Effector CD8-positive, alpha-beta T cell (primary cell): ENCODE measurements at places on chromosomes 12 and 14.
A peak's percentile ranks its signal among the peaks of the same experiment; 100 is the strongest.

DNA sequence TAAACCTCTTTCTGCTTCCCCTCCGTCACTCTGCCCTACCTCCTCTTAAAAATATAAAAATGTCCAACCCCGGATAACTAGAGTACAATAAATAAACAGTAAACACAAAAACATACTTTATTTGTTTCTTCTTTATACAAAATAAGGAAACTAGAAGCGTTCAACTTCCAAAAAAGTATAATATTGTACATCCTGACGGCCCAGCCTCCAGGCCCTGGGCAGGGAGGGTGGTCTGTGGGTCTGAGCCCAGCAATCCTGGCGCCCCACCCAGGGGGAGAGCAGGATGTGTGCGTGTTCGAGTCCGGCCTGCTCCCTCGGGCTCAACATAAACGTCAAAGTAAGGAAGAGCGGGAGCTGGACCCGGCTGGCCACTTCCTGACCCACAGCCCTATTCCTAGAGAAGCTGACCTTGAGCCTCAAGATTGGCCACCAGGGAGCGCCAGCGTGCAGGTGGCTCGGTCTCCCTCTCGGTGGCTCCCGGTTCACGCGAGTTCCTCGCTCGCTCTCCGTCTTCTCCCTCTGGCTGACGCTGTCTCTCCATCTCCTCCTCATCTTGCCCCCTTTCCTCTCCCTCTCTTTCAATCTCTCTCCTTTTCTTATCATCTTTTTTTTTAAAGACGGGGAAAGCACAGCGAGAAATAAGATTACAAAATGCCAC lies 9.4 kb downstream of the LHX5 start:
- DNase-seq, result peak; percentile 37

DNA sequence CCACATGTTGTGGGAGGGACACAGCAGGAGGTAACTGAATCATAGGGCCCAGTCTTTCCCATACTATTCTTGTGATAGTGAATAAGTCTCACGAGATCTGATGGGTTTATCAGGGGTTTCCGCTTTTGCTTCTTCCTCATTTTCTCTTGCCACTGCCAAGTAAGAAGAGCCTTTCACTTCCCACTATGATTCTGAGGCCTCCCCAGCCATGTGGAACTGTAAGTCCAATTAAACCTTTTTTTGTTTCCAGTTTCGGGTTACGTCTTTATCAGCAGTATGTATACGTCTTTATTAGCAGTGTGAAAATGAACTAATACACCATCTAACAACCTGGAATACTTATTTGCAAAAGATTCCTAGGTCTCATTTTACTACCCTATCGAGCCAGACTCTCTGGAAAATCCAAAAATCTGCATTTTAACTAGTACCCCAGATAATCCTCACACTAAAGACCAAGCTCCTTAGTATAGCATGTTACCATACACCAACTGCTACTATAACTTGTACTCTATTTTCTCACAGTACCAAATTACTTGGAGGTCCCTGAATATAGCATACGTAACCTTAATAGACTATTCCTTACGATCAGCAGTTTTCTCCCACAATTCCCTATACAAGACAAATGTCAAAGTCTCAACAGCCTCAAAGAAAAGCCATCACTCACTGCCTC lies 11.5 kb downstream of the GTF2A1 start:
- DNase-seq, result no peak

DNA sequence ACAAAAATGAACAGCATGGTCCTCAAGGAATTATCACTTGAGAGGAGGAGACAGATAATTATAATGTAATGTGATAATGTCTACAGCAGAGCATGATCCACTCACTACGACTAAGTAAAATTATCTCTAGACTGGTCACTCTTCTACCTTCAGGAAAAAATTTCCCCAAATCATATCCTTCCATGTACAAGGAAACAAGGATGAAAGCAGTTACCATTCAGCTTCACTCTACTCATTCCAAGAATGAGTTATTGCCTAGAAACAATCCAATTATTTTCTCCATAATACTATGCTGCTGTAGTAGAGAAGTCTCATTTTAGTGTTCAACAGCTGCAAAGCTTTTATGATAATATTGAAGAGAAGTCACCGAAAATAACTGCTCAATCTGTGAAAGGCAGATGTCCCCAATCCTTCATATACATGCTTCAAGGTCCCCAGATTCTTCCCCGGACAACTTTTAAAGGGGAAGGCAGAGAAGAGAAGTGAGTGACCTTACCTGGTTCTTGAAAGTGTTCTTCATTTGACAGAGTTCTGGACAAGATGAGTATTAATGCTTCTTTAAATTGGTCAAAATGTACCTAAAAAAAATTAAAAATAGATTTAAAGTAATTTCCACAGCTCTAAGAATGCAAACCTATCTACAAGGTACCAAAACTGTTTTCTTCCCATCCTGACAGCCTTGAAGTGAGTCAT lies 24.6 kb downstream of the NIN start:
- DNase-seq, result no peak

GRCh38 chr12:131684015-131684725 lies 26.7 kb upstream of the SFSWAP start:
- no peak for DNase-seq

DNA sequence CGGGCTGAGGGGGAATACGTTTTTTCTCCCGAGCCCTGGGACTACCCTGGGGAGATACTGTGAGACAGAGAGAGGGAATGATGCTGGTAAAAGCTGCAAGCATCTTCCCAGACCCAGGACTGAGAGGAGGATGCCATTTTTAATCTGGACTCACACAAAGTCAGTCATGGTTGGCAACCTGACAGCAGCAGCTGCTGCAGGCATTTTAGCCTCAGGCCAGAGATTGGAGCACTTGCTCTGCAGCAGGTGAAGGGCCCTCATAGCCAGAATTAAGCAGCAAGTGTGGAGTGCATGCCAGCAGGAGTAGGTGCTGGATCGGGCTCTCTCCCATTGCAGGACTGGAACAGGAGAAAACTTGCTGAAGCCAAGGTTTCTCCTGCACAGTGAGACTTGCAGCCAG lies 361.1 kb upstream of the CLEC14A start:
- DNase-seq, result no peak

GRCh38 chr12:121796855-121797751 lies 3.6 kb upstream of the RHOF start:
- DNase-seq, result no peak

DNA sequence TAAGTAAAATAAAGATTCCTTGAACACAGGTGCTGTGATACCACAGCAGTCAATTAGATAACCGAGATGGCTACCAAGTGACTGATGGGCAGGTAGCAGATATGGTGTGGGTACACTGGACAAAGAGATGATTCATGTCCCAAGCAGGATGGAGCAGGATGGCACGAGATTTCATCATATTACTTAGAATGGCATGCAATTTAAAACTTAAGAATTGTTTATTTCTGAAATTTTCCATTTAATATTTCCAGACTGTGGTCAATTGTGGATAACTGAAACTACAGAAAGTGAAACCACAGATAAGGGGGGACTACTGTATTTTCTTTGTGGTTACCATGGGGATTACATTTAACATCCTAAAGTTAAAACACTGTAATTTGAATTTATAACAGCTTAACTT lies 7.5 kb upstream of the ZFP36L1 start:
- no peak for DNase-seq

DNA sequence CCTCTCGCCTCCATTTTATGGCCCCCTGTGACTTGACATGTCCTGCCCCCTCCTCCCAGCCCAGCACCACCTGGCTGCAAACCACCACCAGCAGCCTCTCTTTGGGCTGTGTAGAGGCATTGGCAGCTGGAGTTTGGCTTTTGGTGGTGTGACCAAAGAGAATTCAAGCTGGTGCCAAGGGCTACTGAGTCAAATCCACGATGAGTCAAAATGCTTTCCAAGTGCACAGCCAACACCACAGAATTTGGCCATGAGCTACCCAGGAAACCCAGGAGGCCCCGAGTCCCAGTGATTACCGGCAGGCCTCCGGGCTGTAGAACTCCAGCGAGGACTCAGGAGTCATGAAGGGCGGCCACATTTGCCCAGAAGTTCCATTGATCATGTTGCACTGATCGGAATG lies 53.8 kb downstream of the SCARB1 start:
- DNase-seq, result no peak

- no peak for DNase-seq
Measured at GRCh38 chr12:109056891-109057290, 4.5 kb downstream of the USP30 start.

GRCh38 chr14:90079576-90079975 lies 17.8 kb downstream of the KCNK13 start:
- no peak for DNase-seq

DNA sequence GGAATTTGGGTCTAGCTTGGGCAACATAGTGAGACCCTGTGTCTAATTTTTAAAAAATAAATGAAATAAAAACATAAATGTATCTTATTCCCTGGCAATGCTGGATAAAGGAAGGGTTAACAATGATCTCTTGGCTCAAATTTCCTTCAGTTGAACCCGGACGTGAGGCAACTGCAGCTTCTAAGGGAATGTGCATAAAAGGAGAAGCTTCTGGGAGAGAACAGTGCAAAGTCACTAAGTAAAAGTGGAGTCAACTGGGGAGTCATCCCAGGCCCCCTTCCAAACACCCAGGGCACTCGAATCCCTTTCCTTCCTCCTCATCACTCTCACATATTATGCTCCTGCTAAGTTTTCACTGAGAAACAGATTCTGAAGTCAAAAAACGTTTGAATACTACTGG lies 147.3 kb downstream of the PPM1H start:
- no peak for DNase-seq

DNA sequence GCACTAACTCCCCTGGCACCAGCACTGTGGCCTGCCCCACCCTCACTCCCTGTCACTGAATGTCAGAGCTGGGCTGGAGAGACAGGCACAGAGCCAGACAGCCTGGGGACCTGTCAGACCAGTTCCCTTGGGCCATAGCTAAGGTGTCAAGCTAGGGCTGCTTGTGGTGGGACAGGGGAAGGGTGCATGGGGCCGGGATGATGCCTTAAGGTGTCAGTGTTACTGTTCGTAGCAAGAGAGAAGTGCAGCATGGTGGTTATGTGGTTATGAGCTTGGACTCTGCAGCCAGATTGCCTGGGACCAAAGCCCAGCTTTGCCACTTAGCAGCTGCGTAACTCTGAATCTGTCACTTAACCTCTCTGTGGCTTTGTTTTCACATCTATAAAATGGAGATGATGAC lies 3.8 kb downstream of the RAPGEF3 start:
- DNase-seq, result no peak

DNA sequence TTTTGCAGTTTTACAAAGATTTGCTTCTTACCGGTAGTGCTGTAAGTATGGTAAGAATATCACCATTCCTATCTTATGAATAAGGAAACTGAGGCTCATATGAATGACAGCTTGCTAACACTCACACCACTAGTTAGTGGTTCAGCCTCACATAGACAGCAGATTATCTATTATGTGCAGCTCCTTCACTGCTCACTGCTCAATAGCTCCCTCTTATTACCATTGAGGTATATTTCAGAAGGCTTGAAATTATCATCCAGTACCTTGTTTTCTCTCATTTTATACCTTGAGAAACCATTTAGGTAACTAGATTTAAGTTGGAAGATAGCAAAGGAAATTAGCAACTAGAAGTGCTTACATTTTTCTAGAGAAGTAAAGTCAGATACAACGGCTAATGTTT lies 15.5 kb downstream of the RIC8B start:
- no peak for DNase-seq

DNA sequence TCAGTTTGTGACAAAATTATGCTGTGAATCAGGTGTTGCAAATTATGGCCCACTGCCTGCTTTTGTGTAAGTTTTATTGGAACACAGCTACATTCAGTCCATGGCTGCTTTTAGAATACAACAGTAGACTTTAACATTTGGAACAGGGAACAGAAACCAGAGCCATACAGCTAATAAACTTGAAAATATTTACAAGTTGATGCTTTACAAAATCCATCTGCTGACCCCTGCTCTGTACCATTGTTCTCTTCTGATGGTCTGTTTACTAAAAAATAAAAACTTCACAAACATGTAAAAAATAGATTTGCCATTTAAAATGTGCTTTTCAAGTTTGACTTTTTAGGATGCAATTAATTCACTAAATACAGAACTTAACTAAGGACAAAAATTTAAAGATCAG lies 20.8 kb downstream of the PSMA3 start:
- DNase-seq, result no peak

- no peak for DNase-seq
Measured at GRCh38 chr12:108833355-108833733, 24.0 kb downstream of the SSH1 start.

- no peak for DNase-seq
Measured at GRCh38 chr14:98606041-98606640, 665.9 kb downstream of the BCL11B start.

DNA sequence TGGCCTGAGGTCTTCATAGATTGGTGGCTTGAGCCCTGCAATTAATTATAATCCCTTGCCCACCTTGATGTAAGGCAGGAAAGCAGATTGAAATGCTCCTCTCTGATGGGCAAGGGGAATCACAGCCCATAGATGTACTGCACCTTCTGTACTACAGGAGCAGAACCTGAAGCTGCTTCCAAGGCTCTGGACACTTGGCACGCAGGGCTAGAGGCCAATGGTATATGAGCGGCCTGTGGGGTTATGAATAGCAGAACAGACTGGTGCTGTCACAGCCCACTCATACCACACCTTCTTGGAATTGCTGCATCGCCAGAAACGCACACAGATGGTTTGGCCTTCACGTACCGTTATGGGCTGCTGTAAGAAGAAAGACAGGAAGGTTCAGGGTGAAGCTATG lies 1.7 kb upstream of the RBM23 start:
- no peak for DNase-seq

DNA sequence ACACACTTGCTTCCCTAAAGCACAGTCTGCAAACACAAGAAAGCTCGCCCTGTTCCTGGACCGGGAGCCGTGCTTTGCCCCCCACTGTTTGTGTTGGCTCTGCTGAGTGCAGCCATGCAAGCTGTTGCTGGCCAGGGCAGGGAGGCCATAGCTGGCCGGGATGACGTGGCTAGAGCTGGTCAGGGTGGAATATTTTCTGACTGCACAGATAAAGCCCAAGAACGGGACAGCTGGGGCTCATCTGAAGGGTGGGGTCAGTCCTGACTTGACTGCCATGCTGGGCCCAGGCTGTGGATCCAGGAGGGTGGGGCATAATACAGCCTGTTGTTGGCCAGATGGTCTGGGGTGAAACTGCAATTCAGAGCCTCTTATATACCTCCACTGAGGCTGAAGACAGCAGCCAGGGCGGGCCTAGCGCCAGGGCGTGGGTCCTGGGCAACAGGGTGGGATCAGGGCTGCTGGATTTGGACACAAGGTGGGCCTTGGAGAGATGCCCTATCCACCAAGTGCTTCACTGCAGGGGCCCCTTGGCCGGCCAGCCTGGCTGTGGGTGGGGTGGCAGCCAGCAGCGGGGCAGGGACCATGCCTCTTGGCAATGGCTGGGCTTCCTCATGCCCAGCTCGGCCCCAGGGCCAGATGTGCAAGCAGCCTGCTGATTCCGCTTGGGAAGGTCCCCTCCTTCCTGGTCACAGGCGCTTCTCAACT lies 14.8 kb downstream of the KMT5A start:
- DNase-seq, result no peak

GRCh38 chr12:25317553-25317952 lies 66.8 kb upstream of the KRAS start:
- no peak for DNase-seq

- DNase-seq, result no peak
Measured at GRCh38 chr14:21525571-21525961, 580 bp downstream of the SALL2 start.
